ENCODE measurements at places on chromosomes 16 and 17.

DNA sequence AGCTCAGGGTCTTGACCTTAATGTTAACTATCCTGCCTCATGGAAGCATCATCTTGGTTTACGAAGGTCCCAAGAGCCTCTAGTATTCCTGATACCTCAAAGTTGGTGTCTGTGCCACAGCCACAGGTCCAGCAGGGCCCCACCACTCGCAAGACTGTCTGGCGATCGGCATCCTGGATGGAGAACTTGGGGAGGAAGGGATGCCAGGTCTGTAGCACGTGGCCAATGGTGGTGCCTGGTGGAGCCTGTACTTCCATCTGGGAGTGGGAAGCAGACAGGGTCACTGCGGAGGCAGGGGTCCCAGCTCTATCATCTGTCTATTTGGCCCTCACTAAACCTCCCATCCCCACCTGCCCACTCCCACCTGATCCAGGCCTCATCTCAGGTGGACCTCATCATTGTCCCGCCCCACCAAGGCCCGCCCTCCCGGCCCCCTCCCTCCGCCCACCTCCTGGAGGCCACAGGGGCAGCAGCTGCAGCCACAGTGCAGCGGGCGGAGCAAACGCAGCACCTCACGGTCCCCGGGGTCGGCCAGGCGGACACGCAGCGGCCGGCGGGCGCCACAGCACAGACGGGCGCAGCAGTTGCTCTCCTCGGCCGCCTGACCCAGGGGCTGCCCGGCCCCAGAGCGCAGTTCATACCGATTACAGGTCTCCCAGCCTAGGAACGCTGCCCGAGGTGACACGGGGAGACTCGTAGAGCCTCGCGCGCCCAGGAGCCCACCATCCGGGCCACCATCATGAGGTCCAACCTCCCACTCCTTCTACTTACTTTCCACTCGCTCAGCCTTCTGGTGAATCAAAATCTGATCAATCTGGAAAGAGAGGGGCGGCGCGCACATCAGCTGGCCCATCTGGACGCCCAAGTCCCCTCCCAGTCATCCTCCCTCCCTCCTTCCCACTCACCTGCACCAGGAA is 1.4 kb downstream of the PLSCR3 start:
- ATAC-seq, result no peak

GRCh38 chr16:81095653-81095952 is 592 bp downstream of the GCSH start:
- ATAC-seq, result no peak

- ATAC-seq, result peak; percentile 50
These were observed 1.2 kb downstream of the SSTR5 start for GRCh38 chr16:1073566-1074378.

GRCh38 chr17:57924677-57925076 is 30.5 kb downstream of the CUEDC1 start:
- no peak for ATAC-seq

GRCh38 chr16:5905935-5906334 is 808.3 kb upstream of the EEF2KMT start:
- no peak for ATAC-seq

DNA sequence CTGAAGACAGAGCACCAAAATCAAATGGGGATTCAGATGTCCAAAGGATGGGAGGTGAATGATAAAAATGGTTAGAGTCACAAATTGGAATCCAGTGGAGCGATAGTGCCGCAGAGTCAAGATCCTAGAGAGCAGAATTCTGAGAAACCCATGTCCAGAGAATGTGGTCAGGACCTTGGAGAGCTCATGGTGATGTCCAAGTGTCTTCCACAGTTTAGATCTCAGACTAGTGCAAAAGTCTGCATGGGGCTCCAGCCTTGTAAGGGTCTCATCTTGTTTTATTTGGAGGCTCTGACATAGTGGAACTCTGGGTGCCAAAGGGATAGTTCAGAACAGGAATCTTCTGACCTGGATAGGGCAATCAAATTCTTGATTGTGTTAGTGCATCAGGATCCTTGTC is 245.9 kb upstream of the HSBP1 start:
- no peak for ATAC-seq

GRCh38 chr16:86257546-86257945 is 252.8 kb upstream of the FOXF1 start:
- ATAC-seq, result no peak

- ATAC-seq, result no peak
These were observed 7.0 kb downstream of the VAC14 start for GRCh38 chr16:70793851-70794502.

- ATAC-seq, result no peak
These were observed 134.9 kb downstream of the SOCS1 start for GRCh38 chr16:11121083-11121608.

- ATAC-seq, result no peak
These were observed 1.4 kb downstream of the CHAD start for GRCh38 chr17:50467114-50467854.

GRCh38 chr17:30382345-30382744 is 3.6 kb downstream of the CPD start:
- no peak for ATAC-seq

DNA sequence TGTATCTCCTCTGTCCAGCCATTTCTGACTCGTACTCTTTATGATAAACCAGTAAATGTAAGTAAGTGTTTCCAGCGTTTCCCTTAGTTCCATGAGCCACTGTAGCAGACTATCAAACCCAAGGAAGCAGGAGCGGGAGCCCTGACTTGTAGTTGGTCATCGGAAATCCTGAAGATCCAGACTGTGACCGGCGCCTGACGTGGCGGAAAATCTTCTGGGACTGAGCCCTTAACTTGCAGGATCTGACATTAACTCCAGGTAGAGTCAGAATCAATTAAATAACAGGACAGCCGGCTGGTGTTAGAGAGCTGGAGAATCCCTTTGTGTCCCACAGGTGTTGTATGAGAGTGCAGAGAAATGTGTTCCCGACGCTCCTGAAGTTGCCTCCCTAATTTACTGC is 4.0 kb downstream of the GLOD4 start:
- ATAC-seq, result no peak

- ATAC-seq, result no peak
These were observed 3.0 kb upstream of the UBB start for GRCh38 chr17:16377941-16378341.

DNA sequence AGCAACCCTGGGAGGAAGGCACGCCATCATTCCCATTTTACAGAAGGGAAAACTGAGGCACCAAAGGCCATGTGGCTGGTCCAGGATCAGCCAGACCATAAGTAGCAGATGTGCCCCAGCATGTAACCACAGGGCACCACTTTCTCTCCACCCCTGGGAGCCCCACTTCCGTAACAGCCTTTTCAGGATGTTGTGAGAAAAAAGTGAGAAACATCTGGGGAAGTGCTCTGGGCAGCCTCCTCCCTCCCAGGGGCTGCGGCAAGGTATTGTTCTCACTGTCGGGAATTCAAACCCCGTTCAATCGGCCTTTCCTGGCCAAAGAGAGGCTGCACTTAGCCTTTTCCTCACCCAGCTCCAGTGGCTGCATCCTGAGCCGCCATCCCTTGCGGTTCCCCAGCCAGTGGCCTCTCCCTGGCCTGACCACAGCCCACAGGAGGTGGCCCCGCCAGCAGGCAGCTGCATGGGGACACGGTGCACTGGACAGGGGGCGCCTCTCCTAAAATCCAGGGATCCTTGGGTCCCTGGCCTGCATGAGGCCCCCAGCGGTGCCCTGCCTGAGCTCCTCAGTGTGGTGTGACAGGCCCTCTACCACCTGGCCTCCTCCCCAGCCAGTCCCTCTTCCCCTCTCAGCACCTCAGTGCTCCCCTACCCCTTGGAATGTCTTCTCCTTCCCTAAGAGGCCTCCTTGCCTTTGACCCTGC is 5.7 kb upstream of the CDH5 start:
- ATAC-seq, result no peak

DNA sequence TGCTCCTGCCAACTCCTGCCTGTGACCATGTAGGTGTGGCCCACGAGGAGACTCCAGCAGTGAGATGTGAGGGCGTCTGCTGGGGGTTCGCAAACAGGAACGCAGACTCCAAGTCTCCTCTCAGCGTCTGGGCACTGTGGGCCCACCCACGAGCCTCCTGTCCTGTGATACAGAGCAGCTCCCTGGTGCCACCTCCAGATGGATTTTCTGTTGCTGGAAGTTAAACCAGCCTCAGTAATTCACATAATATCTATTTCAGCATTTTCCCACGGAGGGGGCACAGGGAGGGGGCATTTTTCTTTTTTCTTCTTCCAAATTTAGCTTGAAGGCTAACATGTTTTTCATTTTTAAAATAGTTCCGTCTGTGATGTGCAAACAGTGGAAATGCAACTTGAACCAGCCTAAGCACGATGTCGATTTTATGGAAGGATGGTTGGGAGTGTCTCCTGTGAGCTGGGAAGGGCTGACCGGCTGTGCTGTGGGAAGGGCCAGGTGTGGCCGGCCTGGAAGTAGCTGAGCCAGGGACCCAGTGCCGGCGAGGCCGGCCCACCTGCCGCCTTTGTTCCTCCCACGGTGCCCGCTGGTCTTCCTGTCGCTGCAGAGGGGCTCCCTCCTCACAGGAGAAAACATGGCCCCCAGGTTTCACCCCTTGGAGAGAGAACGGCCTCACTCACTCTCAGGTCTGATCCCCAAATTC is 3.9 kb upstream of the RAB40B start:
- no peak for ATAC-seq

DNA sequence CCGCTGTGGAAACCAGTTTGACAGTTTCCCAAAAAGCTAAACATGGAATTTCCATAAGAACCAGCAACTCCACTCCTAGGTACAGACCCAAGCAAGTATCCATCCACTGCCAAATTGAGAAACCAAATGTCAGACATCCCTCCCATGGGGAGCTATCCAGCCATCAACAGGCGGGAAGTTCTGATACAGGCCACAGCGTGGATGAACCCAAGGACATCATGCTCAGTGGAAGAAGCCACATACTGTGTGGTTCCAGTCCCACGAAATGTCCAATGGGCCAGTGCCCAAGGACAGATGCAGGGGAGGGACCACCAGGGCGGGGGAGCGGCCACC is 12.6 kb upstream of the BAIAP2 start:
- ATAC-seq, result no peak

GRCh38 chr17:82948081-82948511 is 108.3 kb upstream of the ZNF750 start:
- ATAC-seq, result no peak

GRCh38 chr17:74763565-74764387 is 12.4 kb downstream of the NAT9 start:
- no peak for ATAC-seq

- ATAC-seq, result no peak
These were observed 5.7 kb downstream of the CCR7 start for GRCh38 chr17:40559564-40559916.

DNA sequence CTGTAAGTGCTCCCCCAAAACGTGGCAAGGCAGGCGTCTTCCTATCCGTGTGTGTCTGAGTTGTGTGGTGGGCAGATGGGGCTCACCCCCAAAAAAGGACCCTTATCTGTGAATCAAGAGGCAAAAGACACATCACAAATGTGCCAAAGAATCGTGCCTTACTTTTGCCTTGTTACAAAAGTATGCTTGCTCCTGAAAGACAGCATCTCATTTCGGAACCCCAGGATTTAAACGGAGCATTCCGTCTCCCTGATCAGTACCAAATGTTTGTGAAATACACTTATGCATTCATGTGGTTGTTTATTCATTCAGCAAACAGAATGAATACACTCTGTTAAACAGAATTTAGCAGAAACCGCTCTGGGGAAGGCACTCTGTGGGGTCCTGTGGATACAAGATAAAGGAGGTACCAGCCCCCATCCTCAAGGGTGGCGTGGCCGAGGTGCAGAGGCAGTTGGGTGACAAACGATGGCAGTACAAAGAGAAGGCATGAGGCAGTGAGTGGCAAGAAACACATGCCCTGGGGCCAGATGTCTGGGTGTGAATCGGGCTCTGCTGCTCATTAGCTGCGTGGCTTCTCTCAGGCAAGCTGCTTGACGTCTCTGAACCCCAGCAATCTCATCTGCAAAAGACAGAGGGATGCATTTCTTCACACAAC is 654 bp downstream of the WFDC1 start:
- ATAC-seq, result no peak

DNA sequence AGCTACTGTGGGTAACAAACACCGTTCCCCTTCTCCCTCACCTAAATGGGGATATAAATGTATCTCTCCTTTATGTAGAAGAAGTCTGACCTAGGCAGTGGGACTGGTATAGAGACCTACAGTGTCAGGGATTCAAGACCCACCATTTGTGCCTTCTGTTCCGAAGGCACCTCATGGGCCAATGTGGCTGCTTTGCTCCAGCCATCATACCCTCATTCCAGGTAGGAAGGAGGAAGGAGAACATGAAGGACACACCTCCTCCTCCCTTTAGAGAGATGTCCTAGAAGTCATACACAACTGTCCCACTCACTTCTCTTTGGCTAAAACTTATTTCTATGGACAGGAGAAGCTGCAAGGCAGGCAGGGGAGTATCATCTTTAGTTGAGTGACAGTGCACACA is 8.3 kb upstream of the CRISPLD2 start:
- ATAC-seq, result no peak
